ENCODE measurements at places on chromosomes 7 and 10.

- no peak for DNase-seq
These were observed 28.9 kb downstream of the PLPP4 start for GRCh38 chr10:120485946-120486345.

- no peak for DNase-seq
These were observed 118.1 kb upstream of the LYZL2 start for GRCh38 chr10:30747633-30748032.

- no peak for DNase-seq
These were observed 129.2 kb upstream of the CDCA7L start for GRCh38 chr7:22074897-22075296.

DNA sequence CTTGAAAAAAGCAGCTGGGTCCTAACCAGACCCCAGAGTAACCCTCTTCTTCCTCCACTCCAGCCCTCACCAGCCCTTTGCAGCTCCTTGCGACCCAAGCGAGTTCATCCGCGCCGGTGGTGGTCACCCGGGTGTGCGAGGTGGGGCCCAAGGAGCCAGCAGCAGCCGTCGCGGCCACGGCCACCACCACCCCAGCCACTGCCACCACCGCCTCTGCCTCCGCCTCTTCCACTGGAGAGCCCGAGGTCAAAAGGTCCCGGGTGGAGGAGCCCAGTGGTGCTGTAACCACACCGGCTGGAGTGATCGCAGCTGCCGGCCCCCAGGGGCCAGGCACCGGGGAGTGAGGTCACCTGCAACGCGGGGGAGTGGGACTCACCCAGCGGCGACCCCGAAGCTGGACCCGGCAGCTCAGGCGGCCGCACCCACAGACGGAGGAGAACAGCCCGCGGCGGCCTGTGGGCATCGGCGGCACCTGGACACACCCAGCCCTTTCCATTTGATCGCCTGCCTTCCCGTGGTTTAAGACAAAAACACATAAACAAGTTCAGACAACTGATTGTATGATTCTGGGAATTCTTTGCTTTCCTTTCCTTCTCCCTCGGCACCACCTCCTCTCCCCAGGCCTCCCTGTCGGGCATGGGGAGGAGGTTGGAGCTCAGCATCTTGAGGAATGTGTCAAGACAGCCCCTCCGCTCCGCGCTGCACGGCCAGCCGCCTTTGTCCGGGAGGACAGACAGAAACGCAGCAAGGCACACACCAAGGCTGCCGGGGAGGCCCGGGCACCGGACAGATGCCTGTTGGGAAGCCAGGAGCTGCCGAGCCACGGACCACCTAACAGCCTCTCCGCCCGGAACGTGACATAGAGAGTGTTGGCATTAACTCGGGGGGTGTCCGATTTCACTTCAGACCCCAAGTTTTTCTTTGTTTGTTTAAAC lies 13.0 kb upstream of the AP5Z1 start:
- no peak for DNase-seq

GRCh38 chr7:85954961-85955360 lies 688.7 kb upstream of the GRM3 start:
- DNase-seq = no peak

GRCh38 chr7:140680886-140681285 lies 8.1 kb downstream of the ADCK2 start:
- no peak for DNase-seq

- no peak for DNase-seq
These were observed 157.5 kb downstream of the TAX1BP1 start for GRCh38 chr7:27897441-27897847.

GRCh38 chr7:98562871-98563495 lies 54.1 kb upstream of the NPTX2 start:
- DNase-seq = no peak

DNA sequence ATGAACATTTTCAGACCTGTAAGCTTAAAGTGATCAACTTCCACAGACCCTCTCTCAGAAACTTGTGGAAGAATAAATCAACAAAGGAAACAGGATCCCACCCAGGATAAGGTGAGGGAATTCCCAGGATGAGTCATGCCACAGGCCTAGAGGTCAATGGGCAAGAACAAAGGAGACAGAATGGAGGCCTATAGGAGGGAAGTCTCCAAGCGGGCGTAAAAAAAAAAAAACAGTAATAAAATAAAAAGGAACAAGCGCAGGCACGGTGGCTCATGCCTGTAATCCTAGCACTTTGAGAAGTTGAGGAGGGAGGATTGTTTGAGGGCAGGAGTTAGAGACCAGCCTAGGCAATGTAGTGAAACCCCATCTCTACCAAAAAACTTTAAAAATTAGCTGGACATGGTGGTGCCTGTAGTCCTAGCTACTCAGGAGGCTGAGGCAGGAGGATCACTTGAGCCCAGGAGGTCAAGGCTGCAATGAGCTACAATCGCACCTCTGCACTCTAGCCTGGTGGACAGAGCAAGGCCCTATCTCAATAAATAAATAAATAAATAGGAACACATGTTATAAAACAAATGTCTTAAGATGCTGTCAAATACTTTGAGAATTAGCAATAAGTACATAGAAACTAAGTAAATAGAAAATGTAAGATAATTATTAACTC lies 8.4 kb downstream of the SORBS1 start:
- DNase-seq = no peak

- no peak for DNase-seq
These were observed 126.3 kb downstream of the COL26A1 start for GRCh38 chr7:101488826-101489572.

GRCh38 chr10:17386616-17387075 lies 67.7 kb downstream of the ST8SIA6 start:
- peak; percentile 36 for DNase-seq

- DNase-seq = no peak
These were observed 138.1 kb downstream of the NOC3L start for GRCh38 chr10:94224656-94225055.

GRCh38 chr10:87703771-87704170 lies 44.1 kb downstream of the PAPSS2 start:
- no peak for DNase-seq

DNA sequence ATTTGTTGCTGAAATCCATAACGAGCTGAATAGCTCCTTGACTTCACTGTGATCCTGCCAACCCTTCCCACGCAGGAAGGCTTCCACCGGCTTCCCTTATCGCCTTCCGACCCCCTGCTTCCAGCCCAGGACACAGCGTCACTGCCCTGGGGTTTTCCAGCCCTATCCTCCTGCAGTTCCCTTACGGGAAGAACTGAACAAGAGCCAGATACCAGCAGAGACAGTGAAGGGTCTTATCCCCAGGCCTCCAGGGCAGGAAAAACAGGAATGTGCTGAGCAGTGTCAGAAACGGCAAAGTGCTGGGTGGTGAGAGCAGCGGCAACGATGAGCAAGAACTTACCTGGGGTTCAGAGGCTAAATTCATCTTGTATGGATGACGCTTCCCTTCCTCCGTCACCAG lies 22.4 kb downstream of the PDLIM1 start:
- DNase-seq = no peak

GRCh38 chr10:14959221-14960057 lies at the start of gene MEIG1:
TSS of gene MEIG1 (plus strand) at chr10:14959388. CDS start at chr10:14966469, 7,081 bp downstream.
- peak; percentile 60 for DNase-seq

- no peak for DNase-seq
These were observed 50.1 kb upstream of the ADRB1 start for GRCh38 chr10:113993489-113993991.

DNA sequence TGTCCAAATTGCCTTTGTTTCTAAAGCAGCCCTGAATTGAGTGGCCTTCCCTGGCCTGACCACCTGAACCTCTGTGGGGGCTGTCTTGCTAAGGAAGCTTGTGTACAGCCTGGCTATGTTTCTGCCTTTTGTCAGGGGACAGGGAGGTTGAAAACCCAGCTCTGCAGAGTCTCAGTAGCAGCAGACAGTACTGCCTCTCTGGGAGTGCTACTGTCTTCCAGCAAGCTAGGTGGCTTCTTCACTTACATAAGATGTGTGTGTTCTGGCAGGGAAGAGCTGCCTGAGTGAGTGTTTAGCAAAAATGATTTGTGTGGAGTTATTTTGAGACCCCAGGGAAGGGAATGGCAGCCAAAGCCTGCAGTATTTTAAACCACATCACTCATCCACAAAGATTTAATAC lies 57.4 kb downstream of the LRRC4 start:
- DNase-seq = no peak

DNA sequence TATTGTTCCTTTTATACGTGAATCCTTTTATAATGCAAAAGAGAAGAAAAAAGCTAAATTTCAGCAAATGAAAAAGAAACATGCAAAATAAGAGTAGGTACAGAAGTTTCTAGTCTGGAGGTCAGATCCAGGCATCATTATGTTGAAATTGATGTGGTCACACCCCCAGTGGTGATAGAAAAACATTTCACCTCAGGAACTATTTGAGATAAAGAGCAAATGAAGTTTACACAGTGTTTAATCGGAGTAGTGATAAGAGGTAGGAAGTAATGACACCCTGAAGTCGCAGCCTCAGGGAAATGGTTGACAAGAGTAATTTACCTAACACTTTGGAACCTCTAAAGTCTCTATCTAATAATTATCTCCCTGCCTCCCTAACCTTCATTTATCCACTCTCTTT lies 536.0 kb upstream of the STEAP1 start:
- DNase-seq = no peak

DNA sequence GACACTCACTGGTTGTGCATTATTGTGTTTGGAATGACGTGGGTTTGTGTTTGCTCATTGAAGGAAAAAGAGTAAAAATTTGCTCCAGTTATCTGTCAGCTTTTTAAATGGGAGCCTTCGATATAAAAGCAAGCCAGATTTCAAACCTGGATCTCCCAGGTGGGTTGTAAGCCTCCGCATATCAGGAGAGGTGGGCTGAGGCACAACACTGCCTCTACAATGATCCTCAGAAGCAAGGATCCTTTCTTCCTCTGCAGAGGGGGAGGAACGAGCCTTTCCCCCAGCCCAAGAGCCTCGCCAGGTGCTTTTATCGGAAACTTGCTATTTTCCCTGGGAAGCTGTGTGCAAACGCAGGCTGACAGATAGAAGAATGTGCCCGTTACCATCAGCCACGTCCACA lies 331.0 kb upstream of the MGMT start:
- no peak for DNase-seq

DNA sequence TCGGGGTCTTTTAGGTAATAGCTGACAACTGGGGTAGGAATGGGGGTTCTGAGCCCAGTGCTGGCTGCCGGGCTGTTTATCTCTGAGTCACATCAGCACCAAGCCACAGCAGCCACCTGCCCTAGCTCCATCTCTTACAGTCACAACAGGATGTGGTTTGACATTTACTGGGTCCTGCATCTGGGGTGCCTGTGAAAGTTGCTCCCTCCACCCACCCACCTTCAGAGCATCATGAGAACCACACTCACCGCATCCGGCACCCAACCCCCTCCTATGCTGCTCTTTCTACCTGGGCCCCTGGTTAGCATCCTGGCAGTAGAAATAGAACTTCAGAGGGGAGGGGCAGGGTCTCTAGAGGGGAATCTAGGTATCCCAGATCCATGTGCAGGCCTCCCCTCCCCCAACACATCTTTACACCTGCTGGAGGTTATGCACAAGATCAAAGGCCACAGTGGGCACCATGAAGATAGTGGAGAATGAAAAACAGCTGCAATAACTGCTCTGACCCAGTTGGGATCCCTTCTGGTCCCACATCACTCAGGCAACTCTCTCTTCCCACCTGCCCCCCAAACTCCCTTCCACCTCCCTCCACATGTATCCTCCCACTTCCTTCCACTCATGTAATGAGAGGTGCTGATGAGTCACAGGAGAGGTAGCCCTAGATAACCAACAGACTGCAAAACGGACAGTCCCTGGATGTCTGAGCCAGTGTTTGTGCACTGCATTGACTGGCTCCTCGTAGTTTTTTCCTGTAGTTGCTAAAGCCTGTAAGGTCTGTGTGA lies 38.2 kb downstream of the PRSS2 start:
- DNase-seq = no peak

- no peak for DNase-seq
These were observed 65.5 kb downstream of the MKX start for GRCh38 chr10:27680006-27680557.

DNA sequence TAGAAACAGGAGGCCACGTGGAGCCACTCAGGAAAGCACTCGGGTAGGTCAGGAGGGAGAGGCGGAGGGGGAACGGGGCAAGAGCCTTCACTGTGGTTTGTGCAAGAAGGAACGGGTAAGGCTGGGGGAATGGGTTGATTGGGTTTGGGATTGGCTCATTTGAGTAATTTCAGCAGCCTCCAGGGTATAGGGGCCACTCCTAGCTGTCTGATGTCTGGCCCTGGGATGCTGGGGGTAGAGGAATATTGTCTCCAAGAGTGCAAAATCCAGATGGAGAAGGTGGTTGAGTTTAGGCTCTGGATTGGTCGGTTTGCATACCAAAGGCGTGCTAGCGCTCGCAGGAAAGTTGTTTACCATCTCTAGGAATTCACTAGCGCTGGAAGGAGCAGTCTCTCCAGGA lies 47.2 kb downstream of the MYL10 start:
- no peak for DNase-seq

DNA sequence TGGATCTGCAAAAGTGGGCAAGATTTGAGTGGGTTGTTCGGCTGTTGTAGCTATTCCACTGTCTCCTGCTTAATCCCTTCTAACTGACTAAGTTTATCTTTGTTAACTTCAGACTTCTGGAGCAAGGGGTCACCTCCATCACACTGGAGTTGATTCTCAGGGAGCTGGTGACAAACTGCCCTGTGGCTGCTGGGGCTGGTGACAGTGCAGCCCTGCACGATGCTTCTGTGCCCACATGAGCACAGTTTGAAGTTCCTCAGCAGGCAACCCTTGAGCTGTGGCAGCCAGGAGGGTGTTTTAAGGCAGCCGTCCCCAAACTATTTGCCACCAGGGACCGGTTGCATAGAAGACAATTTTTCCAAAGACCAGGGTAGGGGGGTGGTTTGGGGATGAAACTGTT lies 40.5 kb downstream of the ADRB1 start:
- DNase-seq = no peak

DNA sequence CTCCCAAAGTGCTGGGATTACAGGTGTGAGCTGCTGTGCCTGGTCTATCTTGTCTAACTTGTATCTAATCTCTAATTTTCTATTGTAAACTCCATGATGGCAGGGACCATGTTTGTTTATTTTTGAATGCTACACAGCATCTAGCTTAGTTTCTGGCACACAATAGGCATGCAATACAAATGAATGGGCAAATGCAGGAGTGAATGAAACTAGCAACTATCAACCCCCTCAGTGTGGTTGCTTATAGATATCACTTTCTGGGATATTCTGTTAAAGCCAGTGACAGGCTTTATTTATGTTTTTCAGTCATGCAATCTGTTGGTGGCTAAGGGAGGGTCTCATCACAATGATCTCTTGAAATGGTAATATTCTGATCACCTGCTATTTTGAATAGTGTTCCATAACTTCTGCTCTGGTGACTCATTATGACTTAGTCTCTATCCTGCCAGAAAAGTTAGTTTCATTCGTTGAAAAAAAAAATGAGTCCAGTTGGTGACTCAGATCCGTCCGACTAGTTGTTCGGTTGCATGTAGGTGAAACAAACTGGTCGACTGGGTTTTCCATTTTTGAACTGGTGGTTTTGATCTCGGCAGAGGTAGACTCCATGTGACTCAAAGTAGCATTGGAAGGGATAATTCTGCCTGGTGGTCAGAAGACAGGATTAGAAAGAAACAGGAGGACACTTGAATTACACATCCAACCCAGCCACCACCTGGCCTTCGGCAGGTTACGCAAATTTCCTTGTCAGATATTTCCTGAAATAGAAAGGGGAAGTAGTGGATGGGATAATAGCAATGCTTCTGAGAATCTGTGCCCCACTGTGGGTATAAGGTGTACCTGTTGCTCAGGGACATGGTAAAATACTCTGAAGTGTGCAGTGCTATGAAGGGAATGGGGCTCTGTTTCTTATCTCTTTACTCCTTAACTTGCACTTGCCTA lies 76.8 kb downstream of the GATA3 start:
- no peak for DNase-seq

- no peak for DNase-seq
These were observed 140.0 kb upstream of the NRBF2 start for GRCh38 chr10:62993121-62993520.

- no peak for DNase-seq
These were observed 29.2 kb downstream of the PRSS58 start for GRCh38 chr7:142228537-142229104.

- DNase-seq = no peak
These were observed 1.1 kb upstream of the PPP1R9A start for GRCh38 chr7:94906065-94906851.

Data from NCI-H2029 treated with DMSO at 0.1 percent for 48 hours (cell line).